ENCODE measurements at places on chromosomes 11 and 22.

DNA sequence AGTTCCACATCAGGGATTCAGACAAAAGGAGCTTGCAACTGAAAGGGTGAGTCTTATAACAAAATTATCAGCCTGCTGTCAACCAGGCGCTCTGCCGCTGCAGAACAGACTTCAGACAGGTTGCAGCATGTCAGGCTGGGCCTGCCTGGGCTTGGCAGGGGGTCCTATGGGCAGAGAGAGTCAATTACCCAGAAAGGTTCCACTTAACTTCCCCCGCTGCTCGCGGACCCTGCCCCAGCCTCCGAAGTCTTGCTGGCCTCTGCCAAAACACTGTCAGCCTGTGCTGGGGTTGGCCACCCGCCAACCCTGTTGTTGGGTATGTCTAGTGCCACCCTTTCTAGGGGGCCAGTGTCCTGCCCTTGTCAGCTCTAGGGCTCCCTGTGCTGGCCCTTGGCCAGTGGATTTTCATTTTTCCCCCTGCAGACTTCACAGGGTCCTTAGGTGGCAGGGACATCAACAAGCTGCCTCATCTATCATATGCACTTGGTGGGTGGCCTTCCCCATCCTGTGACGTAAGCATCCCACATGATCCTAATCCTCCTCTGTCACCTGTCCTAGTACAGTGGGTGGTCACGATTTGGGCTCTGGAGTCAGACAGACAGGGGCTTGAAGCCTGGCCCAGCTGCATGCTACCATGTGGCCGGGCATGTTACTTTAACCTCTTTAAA lies 166.5 kb upstream of the CADM1 start:
- no peak for DNase-seq

GRCh38 chr22:33520904-33521780 lies 399.1 kb downstream of the LARGE1 start:
- no peak for DNase-seq

- no peak for DNase-seq
These were observed 39.1 kb downstream of the TCIRG1 start for GRCh38 chr11:68077617-68078582.

GRCh38 chr11:47918882-47919495 lies 61.4 kb upstream of the PTPRJ start:
- no peak for DNase-seq

DNA sequence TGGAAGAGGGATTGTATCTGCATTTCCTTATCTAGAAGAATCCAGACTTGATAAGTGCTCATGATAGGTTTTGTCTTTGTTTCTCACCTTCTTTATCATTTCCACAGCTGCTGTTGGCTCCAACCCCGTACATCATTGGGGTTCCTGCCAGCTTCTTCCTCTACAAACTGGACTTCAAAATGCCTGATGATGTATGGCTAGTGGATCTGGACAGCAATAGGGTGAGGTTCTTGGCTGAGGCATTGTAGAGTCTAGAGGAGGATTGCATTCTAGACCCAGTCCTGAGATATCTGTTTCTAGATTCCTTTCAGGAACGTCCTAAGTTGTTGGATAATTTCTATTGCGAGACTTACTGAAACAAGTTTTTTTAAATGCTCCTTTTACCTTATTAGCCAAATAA lies 8.1 kb downstream of the MADD start:
- DNase-seq: no peak

DNA sequence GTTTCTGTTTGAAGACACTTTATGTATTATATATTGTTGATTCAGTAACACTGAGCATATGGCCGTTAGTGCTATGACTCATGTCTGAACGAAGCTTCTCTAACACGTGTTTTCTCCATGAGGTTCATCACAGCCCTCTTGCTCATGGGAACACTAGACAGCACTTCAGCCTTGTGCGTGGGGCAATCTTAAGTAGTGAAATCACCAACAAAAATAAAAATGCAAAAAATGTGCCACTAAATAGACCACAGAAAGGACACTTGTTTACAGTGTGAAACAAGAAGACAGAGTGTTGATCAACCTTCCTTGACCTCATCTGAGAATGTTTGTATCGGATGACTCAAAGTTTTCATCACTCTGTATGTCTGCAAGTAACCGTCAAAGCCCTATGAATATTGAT lies 94.5 kb downstream of the FDX1 start:
- no peak for DNase-seq

GRCh38 chr11:70472240-70472639 lies 73.9 kb downstream of the CTTN start:
- DNase-seq: no peak

DNA sequence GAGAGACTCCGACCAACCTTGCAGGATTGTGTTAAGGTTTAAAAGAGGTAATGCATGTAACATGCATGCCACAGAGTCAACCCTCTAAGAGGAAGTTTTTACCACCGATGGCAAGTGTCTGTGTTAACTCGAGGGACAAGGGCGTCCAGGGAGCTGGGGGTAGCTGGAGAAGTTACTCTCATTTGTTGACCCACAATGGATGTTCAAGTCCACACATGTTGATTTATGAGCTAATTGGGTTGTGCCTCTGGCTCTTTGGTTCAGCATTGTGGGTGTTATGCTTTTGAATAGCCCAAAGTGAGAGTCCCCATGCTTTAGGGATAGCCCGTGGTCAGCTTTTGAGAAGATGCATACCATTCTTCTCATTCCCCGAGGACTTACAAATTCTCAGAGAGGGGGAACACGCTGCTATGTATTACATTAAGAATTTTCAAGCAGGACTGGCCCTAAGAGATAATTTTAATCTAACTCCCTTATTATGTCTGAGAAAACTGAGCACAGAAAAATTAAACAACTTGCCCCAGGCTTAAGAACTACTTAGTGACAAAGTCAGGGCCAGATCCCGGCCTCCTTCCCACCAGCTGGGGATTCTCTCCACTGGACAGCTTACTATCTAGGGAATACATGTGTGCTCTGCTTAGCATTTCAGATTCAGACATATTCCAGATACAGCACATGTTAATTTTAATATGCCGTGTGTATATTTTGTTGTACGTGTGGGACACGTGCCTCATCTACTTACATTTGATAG lies 5.2 kb upstream of the PLET1 start:
- no peak for DNase-seq

GRCh38 chr11:15139958-15140659 lies 25.4 kb downstream of the INSC start:
- no peak for DNase-seq

All from amygdala (tissue), 56 donors.